ENCODE measurements at places on chromosomes 4 and X. TPM values are rescaled to one million over a fixed set of nuclear protein-coding genes. Genes with fewer than 3 reads are reported as not detected.

Gene MTNR1A
- 0.27 TPM for polyA plus RNA-seq

Gene BEX3
- polyA plus RNA-seq = 184 TPM

Gene HMGN5
- polyA plus RNA-seq = 3.8 TPM

DNA sequence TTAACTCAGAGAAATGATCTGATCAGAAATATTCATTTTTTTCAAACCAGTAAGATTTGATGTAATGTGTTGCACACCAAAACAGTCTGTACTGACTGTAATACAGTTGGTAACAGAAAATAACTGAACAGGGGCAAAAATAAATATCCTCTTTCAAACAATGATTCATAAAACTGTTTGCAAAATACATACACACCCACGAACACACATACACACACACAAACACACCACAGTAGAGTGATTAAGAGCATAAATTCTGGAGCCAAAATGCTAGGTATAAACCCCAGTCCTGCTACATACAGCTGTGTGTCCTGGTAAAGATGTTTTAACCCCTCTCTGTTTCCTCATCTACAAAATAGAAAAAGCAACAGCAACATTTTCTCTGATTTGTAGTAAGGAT, 376.6 kb downstream of the PDGFC start:
- H3K36me3 ChIP-seq = no peaks in the 10 kb centered on the region
- no peak overlapping the region for H3K27ac ChIP-seq
- no peaks in the 10 kb centered on the region for H3K27me3 ChIP-seq
- H3K4me1 ChIP-seq = peaks cover 3% of the 10 kb centered on the region
- DNase-seq = no peak

DNA sequence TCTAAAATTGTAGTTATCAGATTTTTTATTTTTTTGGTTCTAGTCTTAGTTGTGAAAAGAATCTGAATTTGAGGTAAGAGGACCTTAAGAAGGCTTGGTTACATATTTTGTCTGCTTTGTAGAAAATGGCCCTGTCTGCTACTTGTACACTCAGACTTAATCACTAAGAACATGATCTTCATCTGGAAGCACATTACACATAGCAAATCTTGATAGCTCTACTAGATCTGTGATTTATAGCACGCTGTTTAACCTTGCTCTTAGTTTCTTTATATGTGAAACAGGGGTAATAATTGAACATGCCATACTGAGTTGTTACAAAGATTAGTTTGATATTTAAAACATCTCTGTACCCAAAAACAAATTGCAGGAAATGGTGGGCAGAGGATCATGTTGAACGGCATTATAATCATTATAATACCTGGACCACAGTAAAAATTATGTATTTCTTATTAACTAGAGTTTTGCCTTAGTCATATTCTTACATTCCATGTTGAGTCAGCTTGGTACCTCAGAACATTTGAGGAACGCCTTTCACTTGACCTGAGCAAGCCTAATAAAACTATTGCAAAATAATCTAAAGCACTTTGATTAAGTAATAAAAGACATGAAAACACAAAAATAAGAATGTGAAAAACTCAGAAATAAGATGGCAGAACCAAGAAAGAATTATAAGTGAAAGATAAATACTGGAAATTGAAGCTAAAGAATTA, 738.0 kb upstream of the AADAT start:
- DNase-seq = no peak
- H3K27ac ChIP-seq = no peak overlapping the region
- H3K27me3 ChIP-seq = no peaks in the 10 kb centered on the region
- no peaks in the 10 kb centered on the region for H3K36me3 ChIP-seq
- no peaks in the 10 kb centered on the region for H3K4me1 ChIP-seq
- no peak overlapping the region for H3K4me3 ChIP-seq

DNA sequence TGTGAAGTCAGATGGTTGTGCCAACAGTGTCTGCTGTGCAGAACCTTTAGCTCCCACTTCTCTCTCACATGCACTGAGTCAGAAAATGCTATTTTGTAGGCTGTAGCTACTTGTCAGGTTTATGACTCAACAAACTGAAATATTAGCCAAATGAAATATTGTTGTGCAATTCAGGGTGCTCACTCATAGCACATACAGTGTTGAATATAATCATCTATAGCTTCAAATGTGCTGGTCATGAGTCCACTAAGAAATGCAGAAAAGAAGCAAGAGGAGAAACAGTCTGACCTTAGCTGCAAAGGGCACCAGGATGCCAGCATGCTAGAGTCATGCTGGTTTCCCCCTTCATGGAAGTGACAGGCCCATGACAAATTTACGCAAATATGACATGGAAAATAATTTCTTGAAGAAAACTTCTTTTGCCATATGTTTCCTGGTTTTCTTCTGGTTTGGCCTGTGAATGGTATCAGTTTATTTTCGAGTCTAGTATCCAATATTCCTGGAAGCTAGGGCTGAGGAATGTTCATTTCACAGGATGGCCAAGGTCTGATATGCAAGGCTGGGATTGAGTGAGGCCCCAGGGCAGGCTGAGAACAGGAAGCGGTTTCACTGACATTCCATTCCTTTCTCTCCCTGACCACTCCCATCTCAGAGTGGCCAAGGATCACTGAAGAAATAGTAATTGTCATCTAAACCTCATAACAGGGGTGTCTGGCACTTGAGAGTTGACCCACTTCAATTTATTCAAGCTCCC, 10.3 kb upstream of the CXCL2 start:
- peak overlapping the region; percentile 81 for H3K27ac ChIP-seq
- H3K4me1 ChIP-seq = peaks cover 6% of the 10 kb centered on the region
- no peaks in the 10 kb centered on the region for H3K36me3 ChIP-seq

DNA sequence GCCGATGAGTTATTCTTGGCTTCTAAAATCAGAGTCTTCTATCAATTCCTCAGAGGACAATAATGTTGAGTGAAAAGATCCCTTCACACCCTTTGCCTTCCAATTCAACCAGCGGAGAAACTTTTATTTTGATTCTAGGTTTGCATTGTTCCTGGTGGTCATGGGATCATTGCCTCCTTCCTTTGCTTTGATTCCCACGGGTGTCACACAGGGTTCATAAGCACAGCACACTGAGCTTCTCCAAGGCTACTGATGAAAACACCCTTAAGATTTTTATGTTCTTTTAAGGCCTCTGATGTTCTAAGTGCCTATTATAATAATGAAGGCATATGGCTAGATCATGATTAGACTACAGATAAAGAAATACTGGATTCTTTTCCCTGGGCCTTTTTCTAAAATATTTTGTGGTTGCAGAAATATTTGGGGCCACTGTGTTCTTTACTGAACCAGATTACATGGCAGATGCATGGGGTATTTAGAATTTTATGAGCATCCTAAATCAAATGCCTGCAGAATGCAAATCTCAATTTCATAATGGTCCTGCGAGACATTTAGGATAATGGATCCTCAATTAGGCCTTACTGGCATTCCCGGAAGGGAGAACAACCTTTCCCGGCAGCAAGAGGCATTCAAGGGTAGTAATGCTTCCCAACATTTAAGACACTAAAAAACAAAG, 43.9 kb upstream of the FGFBP2 start:
- no peaks in the 10 kb centered on the region for H3K36me3 ChIP-seq
- no peak overlapping the region for H3K4me3 ChIP-seq
- no peak for DNase-seq
- no peaks in the 10 kb centered on the region for H3K27me3 ChIP-seq
- H3K27ac ChIP-seq = no peak overlapping the region
- no peaks in the 10 kb centered on the region for H3K4me1 ChIP-seq

DNA sequence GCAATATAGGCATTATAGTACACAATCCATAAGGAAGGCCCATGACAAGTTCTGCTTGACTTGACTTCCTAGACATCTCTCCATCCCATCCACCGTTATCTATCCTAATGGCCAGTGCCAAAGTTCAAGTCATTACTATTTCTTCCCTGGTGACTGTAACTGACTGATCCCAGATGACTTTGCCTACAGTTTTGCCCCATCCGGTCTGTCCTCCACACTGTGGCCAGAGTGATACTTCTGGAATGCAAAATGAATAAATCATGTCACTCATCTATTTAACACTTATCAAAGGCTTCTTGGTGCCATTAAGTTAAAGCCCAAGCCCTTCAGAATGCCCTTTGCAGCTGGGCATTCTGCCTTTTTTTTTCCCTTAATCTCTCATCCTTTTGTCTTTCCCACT, 130.8 kb downstream of the PPARGC1A start:
- H3K27me3 ChIP-seq = no peaks in the 10 kb centered on the region
- no peaks in the 10 kb centered on the region for H3K4me1 ChIP-seq
- no peak overlapping the region for H3K27ac ChIP-seq

GRCh38 chr4:188665491-188666457, 526.5 kb downstream of the TRIML1 start:
- DNase-seq = no peak
- H3K36me3 ChIP-seq = no peaks in the 10 kb centered on the region
- H3K4me1 ChIP-seq = no peaks in the 10 kb centered on the region
- H3K4me3 ChIP-seq = no peak overlapping the region
- no peak overlapping the region for H3K27ac ChIP-seq

GRCh38 chr4:6245246-6246169, 24.1 kb upstream of the WFS1 start:
- no peaks in the 10 kb centered on the region for H3K36me3 ChIP-seq
- H3K4me1 ChIP-seq = no peaks in the 10 kb centered on the region
- H3K4me3 ChIP-seq = peak overlapping the region; percentile 34
- no peak overlapping the region for H3K27ac ChIP-seq

DNA sequence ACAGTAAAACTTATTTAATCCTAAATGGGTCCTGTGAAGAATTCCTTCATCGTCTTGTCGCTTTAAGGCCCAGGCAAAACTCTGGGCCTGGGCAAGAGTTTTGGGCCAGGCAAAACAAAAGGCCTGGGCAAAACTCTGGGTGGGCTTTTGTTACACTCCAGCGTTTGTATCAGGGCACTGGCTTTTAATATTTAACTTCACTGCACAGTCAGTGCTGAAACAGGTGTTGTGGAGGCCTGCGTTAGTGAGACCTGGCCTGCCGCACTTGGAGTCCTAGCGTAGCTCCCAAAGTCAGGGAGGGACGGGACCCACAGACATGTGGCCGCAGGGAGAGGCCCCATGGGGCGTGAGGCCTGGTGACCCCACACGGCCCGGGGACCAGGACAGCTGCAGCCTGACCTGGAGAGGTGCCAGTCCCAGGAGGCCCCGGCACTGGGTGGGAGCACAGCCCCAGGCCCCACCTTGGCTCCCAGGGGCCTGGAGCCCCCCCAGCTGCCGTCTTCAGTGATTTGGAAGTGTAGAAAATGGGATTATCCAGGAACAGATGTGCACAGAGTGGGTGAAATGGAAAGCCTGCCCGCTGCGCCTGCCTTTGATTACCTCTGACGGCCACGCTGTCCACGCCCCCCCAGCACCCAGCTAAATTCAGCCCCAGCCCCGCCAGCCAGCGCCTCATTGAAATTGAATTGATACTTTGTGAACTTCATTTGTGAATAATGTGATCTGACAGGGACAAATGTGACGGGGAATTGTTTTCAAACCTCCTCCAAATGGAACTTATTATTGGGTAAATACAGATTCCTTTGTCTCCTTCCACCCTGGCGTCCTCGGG, 132.9 kb upstream of the NKX1-1 start:
- DNase-seq = no peak
- no peak overlapping the region for H3K27ac ChIP-seq
- no peaks in the 10 kb centered on the region for H3K4me1 ChIP-seq
- no peaks in the 10 kb centered on the region for H3K27me3 ChIP-seq
- H3K4me3 ChIP-seq = no peak overlapping the region

- no peak overlapping the region for H3K27ac ChIP-seq
- DNase-seq = no peak
- H3K4me1 ChIP-seq = no peaks in the 10 kb centered on the region
- no peak overlapping the region for H3K4me3 ChIP-seq
These were observed 4.6 kb downstream of the HTT-AS start for GRCh38 chr4:3069661-3070199.
